ENCODE measurements at places on chromosomes 13 and 19.

DNA sequence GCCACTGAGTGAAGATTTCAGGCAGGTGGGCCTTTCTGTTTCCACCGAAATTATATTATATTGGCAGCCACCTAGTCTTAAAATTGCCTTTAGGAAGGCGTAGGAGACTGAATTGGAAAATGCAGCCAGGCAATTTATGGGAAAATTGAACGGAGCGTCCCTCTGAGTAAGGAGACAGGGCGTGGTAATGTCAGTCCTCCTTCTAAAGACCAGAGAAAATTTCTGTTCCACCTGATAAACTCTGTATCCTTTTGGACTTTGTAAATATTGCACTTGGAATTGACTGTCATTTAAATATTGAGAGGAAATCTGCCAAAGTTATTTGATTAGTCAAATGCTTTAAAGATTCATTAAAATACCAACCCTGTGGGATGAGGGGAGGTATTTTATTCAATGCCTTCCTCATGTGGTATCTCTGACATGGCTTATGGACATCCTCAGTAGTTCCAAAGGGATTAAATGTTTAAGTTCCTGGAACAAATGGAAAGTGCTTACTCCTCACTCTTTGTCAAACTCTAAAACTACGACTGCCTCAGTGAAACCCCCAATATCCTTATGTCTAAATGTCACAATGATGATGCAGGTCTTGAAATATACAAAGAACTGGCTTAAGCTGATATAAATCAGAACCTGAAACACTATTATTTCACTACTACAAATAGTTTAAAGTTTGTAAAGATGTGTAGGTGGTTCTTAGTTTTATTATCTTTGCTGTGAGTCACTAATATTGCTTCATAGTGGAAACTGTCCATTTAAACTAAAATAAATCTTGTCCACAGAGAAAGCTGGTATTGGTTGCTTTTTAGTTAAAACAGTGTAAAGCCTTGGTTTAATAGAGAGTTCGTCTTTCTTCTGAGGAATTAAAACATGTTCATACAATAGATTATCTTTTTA, 203.2 kb downstream of the FGF14 start:
- no peak for DNase-seq

- no peak for DNase-seq
Observed at GRCh38 chr19:55071913-55072312, 3.8 kb upstream of the EPS8L1 start.

- no peak for DNase-seq
Observed at GRCh38 chr13:75345193-75345592, 136.8 kb downstream of the TBC1D4 start.

- no peak for DNase-seq
Observed at GRCh38 chr19:11418549-11419506, at the start of gene RGL3. Gene RGL3, minus strand, starts transcription at chr19:11419314. Its CDS starts 36 bp downstream, at chr19:11419278.

DNA sequence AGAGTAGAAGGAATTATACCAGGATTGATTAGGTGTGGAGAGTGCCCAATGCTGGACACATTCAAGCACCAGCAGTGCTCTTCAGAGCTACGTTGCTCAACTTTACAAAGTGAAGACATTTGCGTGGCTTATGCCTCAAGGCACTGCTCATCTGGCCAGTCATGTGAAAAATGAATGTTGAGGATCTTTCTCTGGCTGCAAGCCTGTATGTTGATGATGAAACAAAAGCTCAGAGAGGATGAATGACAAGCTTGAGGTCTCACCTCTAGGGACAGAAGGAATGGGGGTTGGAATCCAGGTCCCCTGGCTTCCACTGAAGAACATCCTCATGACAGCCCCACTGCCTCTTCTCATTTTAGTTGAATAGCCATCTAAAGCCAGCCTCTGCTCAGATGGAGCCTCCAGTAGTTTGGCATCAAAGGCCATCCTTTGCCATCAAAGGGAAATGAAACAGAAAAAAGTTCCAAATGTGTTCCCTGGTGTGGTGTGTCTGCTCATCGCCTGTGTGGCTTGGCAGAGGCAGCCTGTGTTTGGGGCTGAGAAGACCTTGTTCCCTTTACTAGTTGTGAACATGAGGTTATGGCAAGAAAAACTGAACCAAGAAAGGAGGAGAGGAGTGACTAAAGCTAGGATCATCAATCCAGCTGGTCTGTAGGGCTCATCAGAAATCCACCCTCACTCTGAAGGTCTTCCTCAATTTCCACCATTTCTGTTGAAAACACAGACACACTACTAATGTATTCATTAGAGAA, 114.0 kb upstream of the KL start:
- DNase-seq, result no peak

- peak; percentile 88 for DNase-seq
Observed at GRCh38 chr19:45439569-45440258, 16.0 kb upstream of the ERCC1 start.

- no peak for DNase-seq
Observed at GRCh38 chr13:87821512-87821911, 150.3 kb downstream of the SLITRK5 start.

DNA sequence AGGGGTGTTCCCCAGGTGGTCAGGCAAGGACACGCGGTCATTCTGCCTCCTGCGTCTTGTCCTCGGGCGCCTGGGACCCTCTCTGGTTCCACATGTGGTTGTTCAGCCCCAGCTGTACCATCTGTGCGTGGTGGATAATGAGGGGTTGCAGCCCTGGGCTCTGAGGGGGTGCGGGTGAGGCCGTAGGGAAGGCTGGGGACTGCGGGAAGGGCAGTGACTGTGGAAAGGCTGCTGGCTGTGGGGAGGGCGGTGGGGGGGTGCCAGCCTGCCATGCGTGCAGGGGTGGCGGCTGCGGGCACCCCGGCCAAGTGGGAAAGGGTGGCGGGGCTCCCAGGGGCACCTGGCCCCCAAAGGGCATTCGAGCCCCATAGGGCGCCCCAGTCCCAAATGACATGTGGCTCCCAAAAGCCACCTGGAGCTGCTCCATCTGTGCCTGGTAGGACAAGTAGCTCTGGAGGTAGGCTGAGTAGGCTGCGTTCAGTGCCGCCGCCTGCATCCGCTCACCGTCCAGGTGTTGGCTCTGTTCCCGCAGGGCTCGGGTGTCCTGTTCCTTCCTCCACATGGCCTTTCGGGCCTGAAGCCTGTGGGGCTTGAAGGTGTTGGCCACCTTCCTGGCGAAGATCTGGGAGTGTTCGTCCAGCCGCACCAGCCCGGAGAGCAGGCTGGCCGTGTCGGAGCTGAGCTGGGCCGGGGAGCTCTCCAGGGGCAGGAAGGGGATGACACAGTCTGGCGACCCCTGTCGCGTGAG, 15.1 kb downstream of the TICAM1 start:
- DNase-seq, result no peak

GRCh38 chr13:19713186-19713965, 69.4 kb downstream of the PSPC1 start:
- DNase-seq, result no peak

DNA sequence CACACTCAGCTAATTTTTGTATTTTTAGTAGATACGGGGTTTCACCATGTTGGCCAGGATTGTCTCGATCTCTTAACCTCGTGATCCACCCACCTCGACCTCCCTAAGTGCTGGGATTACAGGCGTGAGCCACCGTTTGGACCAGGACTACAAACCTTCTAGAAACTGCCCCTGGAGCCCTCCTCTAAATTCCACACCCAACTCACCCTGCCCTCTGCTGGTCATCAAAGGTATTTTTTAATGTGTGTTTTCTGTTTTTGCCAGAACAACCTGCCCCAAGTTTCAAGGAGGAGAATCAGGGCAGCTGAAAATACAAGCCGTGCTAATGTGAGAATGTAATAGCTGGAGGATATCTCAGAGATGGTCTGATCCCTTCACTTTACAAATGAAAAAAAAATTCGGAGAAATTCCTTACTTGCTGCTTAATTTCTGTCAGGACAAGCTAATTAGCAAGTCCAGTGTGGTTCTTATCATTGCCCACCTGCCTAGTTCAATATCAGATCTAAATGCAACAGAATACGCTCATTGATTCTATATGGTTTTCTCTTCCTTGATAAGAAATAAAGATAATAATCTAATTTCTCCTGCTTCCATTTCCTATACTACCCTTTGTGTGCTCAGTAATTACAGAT, 4.1 kb downstream of the ATP8A2 start:
- peak; percentile 49 for DNase-seq

GRCh38 chr19:29806098-29806866, 5.5 kb upstream of the CCNE1 start:
- no peak for DNase-seq

- DNase-seq, result no peak
Observed at GRCh38 chr13:110323172-110323891, 16.2 kb downstream of the COL4A2 start.

GRCh38 chr13:33110713-33111413, 94.6 kb downstream of the KL start:
- no peak for DNase-seq

- DNase-seq, result no peak
Observed at GRCh38 chr19:46901701-46902401, 41.1 kb downstream of the ARHGAP35 start.

- peak; percentile 45 for DNase-seq
Observed at GRCh38 chr19:13260883-13261653, 110.9 kb downstream of the IER2 start.

DNA sequence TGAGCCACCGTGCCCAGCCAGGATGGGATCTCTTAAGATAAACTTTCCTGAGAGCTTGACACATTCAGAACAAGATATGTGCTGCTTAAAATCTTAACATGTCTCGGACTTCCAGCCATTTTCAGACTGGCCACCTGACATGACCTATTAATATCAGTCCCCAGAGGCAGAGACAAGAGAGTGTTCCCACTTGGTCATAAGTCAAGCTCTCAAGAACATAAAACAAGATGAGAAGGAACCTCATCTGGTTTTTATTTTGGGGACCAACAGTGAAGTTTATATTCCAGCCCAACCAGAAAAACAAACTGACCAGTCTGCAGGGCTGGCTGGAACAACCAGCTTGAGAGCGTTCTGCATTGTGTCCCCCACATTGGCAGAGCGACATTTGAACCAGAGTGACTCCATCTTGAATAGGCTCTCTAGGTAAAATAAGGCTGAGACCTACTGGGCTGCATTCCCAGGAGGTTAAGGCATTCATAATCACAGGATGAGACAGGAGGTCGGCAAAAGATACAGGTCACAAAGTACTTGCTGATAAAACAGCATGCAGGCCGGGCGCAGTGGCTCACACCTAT, 21.8 kb upstream of the PLEKHF1 start:
- no peak for DNase-seq

DNA sequence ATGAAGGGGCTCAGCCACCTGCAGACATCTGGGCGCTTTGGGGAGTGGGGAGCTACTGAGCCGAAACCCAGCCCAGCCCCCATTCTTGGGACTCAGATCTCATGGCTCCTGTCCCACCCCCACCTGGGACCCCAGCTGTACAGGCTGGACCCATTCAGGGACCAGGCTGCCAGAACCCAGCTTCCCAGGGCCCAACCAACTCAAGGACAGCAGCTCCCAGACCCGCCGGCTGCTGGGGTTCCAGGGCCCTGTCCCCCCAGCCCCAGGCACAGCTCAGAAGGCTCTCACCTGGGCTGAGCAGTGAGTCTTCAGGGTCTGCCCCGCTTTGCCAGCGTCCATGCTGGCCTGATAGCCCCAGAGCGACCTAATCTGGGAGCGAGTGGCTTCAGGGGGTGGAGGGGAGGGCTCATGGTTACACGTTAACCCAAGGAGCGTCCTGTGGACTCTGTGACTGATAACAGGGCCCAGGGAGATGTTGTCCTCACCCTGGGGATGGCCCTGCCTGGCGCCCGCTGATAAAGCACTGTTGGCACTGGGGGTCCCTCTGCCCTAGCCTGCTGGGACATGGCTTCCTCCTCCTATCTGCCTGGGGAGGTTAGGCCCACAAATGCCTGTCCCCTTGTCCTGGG, at the start of gene TMEM86B:
Gene TMEM86B (minus strand): TSS at position 361 of the 629 bp plus-strand sequence. CDS start 22 bp downstream, at position 339.
- no peak for DNase-seq

DNA sequence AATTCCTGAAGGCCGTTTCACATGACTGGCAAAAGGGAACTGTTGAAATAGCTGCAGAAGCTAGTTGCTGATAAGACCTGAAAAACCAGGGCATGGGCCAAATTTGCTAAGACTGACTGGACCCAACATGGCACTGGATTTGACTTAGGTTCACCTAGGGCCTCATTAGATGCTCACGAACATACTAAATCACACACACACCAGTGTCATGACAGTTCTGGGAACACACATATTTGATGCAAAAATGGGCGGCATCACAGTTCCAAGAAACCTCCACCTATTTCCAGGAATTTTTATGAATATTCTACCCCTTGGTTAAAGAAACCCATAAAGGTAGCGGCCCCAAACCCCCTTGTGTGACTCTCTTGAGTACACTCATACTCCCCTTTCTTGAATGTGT, 99.6 kb upstream of the OBI1 start:
- no peak for DNase-seq

DNA sequence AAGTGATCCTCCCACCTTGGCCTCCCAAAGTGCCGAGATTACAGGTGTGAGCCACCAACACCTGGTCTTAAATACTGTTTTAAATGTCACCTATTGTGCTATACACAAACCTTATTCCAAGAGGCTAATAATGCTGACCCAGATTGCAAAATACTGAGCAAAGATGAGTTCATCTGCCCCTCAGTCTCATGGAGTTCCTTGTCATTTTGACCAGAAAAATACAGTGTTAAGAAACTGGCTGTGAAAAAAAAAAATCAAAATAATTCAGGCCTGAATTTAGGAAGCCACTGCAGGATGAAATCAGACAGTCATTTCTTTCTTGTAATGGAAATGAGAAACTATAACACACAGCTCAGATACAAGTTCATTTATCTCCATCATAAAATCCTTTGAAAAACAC, 59.9 kb downstream of the TBC1D4 start:
- no peak for DNase-seq

DNA sequence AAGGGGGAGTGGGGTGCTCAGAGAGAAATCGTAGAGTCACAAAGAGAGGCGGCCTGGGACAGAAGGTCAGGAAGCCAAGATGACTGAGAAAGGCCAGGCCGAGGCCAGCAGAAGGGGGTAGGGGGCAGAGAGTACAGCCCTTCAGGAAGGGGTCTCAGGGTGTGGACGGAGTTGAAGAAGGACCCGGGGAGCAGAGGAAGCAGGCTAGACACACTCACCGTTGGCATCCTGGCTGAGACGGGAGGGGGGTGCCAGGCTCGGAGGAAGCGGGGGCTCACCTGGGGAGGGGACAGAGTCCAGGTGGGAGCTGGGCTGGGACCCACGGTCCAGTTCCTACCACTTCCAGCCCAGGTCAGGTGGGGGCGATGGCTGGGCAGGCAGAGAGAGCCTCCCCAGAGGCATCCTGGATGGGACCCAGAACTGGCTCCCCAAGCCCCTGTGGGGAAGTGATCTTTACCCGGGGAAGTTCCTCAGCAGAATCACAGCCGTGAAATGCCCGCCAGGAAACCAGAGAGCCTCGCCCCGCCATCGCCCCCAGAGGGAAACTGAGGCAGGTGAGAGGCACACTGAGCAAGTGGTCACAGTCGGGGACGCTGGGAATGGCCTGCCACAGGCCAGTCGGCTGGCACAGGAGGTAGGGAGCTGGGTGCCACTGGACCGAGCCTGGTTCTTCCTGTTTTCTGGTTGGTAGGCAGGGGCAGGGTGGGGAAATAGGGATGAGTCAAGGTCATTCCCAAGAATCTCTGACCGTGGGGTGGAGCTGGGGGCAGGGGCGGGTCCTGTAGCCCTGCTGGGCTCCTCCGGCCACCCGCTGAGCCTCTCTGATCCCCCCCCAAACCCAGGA, 1.4 kb downstream of the MATK start:
- DNase-seq, result no peak

Measured in stimulated activated CD8-positive, alpha-beta memory T cell treated with anti-CD3 and anti-CD28 coated beads, Interleukin-4, amount 100 ng/mL, for 48 hours (primary cell).